ENCODE measurements at places on chromosomes 7 and 10.

DNA sequence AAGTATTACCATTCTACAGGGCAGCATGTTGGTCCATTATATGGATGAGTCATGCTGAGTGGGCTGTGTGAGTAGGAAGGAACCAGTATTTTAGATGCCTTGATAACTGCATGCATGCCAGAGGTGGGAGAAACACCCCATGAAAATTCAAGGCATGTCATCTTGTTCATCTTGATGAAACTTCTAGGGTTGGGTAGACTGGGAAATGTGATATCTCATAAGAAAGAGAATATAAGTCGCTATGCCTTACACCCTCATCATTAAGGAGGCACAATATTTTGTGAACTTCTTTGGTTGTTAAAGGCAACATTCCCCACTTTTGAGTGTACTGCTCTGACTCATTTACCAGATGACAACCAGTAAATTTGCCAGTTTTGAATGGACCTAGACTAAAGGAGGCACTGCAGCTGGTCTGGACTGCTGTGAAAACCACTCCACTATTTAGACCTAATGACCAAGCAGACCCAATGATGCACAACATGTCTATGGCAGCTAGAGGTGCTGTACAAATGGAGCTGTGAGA is 48.0 kb downstream of the ZNF365 start:
- no peak for DNase-seq

GRCh38 chr10:95263864-95264226 is 27.0 kb downstream of the PDLIM1 start:
- no peak for DNase-seq

DNA sequence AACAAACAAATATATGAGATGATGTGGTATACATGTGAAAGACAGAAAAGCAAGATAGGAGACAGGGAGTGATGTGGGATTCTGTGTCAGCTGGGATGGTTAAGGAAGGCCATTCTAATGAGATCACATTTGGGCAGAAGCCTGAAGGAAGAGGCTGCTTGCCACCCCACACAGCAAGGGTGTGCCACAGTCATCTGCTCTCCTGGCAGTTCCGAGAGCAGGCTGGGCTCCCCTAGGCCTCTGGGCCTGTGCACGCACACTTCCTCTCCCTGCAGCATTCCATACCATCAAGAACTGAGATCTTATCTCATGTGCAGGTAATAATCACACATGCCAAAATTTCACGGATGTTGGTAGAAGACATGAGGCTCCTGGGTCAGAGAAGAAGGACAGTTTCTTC is 43.1 kb downstream of the SYPL1 start:
- no peak for DNase-seq

GRCh38 chr10:63456437-63457210 is 9.2 kb downstream of the JMJD1C start:
- no peak for DNase-seq

DNA sequence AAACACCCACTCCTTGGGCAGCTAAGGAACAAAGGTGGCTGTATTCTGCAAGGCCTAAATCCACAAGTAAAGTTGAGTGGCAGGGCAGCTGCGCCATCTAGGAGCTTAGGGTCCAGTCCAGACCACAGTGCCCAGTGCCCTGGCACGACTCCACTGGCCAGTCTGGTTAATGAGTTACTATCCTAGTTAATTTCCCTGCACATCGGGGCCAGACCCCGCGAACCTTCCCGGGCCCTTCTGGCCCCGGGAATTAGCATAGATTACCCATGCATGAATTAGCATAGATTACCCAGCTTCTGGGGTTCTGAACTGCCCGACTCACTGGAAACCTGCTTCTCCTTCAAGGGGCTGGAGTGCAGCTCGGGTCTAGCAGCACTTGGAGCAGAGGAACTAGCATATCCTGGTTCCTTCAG is 3.2 kb upstream of the EMX2 start:
- no peak for DNase-seq

GRCh38 chr7:110733221-110733620 is 357.7 kb upstream of the LRRN3 start:
- no peak for DNase-seq

- DNase-seq: no peak
These were observed 49.5 kb upstream of the PHYHIPL start for GRCh38 chr10:59126991-59127390.

DNA sequence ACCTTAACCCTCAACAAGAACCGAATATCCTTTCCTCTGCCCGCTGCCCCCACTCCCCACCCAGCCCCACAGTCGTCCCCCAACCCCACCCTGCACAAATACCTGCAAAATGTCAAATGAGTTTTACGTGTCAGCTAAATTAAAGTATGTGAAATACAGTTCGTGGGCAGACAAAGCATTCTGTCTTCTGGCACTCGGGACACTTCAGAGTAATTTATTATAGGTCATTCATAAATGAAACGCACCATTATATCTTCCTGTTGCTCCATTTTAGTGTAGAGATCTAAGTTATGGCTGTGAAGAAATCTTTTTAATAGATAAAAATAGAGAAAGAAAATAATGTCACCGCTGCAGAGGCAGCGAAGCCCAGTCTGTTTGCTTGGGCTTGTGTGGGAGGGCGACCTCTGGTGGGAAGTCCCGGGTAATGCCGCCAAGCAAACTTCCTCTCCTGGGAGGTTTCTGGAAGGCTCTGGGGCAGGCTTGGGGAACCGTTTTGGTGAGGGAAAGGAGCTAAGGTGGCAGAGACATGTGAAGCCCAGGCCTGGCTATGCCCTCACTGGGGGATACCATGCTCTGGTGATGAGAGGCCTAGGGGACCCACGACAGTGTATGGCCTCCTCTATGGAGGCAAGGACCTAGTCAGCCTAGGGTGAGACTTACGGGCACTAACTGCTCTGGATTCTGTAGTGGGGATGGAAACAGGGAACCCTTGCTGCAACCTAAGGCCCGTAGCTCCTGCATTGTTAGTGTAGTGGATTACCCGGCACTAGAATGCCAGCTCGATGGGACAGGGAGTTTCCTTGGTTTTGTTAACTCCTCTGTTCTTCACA is 604.9 kb downstream of the LRMDA start:
- peak; percentile 22 for DNase-seq

GRCh38 chr10:102731222-102731800 is 12.4 kb upstream of the WBP1L start:
- no peak for DNase-seq

- no peak for DNase-seq
These were observed 53.1 kb upstream of the DDC start for GRCh38 chr7:50618281-50618680.

DNA sequence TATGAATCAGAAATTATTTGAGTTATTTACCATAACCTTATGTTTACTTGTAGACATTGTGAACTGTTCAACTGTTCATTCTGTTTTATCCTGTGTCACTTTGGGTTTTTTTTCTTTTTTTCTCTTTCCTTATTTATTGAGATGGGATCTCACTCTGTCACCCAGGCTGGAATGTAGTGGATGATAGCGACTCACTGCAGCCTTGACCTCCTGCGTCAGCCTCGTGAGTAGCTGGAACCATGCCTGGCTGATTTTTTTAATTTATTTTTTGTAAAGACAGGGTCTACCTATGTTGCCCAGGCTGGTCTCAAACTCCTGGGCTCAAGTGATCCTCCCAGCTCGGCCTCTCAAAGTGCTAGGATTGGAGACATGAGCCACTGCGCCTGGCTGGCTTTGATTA is 97.1 kb downstream of the CSTF2T start:
- DNase-seq: no peak

DNA sequence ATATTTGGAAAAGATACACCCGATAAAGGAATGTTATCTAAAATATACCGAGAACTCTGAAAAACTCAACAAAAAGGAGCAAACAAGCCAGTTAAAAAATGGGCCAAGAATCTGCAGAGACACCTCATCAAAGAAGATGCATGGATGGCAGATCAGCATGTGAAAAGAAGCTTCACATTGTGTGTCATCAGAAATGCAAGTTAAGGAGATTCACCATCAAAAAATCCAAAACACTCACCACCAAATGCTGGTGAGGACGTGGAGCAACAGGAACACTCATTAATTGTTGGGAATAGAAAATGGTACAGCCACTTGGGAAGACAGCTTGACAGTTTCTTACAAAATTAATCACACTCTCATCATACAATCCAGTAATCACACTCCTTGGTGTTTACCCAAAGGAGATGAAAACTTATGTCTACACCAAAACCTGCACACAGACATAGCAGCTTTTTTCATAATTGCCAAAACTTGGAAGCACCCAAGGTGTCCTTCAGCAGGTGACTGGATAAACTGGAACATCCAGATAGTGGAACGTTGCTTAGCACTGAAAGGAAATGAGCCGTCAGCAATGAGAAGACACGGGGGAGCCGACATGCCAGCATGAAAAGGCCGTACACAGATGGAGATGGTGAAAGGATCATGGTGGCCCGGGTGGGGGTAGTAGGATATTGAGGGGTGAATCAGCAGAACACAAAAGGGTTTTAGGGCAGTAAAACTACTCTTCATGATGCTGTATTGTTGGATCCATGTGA is 27.9 kb upstream of the PWWP2B start:
- no peak for DNase-seq

DNA sequence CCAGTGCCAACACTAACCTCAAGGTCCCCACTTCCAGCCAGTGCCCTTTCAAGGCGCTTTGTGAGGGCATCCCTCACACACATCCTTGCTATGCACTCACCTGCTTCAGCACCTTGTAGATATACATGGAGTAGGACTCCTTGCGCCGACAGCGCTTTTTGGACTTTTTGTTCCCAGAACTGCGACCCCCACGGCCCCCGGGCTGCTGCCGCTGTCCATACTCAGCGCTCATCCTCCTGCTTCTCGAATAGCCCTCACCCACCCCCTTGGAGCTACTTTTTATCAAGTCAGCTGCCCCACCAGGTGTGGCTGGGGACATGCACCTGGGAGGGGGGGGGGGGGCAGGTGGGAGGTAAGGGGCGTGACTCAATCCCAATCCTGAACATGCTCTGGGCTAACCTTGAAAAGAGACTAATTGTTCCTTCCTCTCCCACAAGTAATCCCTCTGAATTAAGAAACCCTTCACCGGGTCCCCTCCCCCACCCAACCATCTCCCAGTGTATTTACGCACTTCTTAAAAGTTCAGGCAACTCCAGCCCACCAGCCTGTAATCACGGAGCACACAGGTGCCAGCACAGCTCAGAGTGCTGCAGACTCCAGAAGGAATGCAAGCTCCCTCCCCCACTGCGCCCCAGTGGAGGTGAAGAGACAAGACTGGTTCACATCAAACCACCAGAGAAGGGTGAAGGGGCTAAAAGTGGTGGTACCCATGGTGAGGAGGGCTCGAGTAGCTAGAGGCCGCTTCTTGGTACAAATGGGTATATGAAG is at the start of gene H2BK1:
Gene H2BK1 (minus strand): TSS at position 402 of the 768 bp plus-strand sequence. CDS start 170 bp downstream, at position 232.
- no peak for DNase-seq

DNA sequence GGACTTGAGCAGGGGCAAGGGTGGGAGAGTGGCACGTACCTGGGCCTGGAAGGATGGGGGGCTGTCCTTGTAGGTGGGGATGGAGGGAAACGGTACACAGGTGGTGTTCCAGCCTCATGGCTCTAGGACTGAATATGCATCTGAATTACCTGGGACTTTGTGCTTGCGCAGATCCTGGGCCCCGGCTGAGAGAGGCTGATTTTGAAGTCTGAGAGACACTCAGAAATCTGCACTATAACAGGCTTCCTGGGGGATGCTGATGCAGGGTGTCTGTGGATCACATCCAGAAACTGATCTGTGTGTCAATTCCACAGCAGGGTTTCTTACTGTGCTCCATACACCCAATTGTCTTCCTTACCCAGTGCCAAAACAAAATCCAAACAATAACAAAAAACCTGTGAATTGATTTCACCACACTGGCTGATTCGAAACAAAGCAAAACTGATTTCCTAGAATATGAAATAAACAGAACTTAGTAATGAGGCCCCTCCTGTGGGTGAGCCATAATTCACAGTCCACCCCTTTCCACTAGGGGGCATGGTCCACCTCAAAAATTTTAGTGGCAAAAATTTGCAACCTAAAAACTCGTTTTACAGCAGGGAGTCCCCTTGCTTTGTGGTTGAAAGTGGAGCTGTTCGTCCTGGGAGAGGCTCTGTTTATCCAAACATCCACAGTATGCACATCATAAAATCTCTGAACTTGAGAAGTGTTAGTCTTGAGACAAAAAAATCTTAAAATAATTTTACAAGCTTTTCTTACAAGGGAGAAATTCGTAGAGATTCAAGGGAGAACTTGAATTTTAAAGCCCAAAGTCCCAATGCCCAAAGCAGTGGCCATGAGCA is 32.0 kb upstream of the PLEKHA1 start:
- DNase-seq: no peak

- no peak for DNase-seq
These were observed 174.2 kb upstream of the KMT2E start for GRCh38 chr7:104839842-104840241.

DNA sequence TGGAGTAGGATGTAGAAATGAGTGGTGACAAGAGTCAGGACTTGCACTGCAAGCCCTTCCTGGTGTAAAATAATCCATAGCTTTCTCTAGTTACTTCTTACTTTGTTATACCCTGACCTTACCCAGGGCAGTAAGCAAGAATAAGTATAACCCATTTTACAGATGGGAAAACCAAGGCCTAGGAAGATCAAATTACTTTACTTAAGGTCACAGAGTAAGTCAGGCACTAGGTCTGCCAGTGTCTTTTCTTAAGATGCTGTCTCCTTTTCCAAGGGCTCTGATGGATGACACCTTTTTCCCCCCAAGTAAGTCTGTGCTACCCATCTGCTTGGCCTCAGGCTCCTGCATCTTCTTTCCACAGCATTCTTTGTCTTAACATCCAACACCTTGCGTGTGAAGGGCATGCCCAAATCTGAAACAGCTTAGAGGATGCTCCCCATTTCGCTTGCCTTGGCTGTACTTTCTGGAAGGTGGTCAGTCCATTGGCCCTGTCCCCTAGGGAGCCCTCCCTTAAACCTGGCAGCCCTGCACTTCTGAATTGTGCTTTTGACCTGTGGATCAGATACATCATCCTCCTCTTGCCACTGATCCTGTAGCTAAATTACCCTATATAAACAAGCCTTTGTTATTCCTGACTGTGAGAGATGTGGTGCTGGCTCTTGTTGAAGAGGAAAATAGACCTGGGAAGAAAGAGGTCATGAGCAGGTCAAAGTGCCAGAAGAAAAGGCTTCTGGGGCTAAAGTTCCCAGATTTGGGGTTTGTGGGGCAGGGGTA is 168.6 kb downstream of the LRMDA start:
- no peak for DNase-seq

GRCh38 chr7:91880016-91880412 is 488 bp downstream of the MTERF1 start:
- DNase-seq: peak; percentile 22
